ENCODE measurements at places on chromosomes 2 and 18.

DNA sequence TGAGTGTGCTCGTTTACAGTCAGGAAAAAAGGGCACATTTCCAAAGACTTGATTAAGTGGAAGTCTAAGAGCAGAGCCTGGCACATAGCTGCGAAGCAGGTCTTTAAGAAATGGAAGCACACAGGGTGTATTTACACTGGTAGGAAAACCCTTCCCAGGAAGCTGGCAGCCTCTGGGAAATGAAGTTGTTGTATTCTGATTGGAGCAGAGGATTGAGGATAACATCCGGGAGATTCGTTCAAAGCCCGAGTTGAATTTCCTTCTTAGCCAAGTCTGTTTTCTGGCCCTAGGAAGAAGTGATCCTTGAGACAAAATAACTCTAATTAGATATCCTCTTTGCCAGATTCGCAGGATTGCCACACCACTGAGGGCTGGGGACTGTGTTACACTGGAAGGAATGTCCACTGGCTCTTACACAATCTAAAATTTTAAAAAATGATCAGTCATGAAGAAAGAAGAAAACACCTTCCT, 75.9 kb downstream of the ITGB1BP1 start:
- DNase-seq, result no peak

GRCh38 chr2:43340945-43341356, 114.5 kb upstream of the ZFP36L2 start:
- DNase-seq, result no peak

GRCh38 chr18:43662657-43663056, 385.4 kb upstream of the SYT4 start:
- DNase-seq, result no peak

GRCh38 chr18:10059610-10060468, 146.0 kb downstream of the VAPA start:
- no peak for DNase-seq

DNA sequence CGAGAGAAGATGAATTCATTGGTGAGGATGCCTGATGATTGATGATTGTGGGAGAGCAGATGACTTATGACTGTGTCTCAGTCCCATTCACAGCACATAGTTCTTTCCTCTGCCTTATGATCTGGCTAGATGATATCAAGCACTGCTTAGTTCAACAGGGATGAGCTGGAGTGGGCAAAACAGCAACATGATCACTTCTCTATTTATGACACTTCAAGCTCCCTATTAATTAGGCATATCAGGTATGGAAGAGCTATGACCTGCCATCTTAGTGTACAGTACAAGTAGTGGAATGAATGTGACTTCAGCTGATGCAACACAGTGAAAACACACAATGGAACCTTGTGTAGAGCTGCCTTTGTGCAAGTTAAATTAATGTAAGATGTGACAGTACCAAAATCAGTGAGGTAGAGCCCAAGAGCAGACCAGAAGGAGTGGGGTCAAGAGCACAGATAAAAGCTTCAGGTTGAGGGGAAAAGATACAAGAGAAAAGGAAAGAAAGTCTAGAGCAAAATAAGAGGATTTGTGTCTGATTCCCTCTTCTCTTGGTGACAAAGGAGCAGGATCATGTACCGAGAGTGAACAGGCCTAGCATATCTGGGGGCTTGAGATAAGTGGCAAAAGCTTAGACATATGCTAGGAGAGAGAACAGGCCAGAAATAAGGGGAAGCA, 93.0 kb upstream of the MYO3B start:
- DNase-seq, result no peak

DNA sequence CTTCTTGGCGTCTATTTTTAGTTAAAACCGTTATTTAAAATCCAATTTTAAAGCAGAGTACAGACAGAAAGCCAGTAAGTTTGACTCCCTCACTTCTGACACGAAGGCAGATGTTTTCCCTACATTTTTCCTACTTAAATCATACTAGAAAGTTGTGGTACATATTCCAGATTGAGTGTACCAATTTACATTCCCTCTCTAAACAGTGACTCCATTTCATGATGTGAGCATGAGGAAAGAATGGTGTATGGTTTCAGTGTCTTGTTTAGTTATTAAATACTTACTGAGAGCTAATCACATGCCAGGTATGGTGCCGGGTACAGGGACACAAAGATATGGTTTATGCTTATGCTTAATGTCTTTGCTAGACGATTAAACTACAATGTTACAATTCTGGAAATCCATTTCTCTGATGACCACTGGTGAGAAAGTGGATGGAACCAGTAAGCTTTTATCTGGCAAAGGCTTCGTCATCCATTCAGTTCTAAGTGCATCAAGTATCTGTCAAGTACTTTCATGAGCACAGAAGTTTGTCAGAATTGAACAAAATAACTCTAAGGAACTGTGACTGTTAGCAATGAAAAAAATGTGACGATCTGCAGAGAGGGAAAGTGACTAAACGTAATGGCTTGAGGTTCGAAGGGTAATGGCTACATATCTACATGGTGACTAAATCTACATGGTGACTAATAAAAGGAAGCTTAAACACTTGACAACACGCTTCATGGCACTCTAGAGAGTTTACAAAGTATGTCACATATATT, 25.7 kb downstream of the MAP4K3 start:
- DNase-seq, result no peak

- DNase-seq, result no peak
Measured at GRCh38 chr2:122780251-122780650, 1024.8 kb downstream of the TSN start.

DNA sequence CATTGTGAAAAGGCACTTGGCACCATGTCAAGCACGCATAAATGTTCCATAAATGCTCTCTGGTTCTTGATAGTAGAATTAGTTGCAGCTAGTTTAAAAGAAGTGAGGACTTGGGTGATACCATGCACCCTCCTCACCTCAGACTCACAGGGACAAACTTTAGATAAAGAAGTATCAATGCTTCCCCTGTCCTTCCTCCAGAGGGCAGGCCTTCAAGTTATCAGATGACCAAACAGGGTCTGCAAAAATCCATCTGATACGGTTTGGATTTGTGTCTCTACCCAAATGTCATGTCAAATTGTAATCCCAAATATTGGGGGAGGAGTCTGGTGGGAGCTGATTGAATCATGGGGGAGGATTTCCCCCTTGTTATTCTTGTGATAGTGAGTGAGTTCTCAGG, 54.1 kb downstream of the C1QL2 start:
- no peak for DNase-seq

DNA sequence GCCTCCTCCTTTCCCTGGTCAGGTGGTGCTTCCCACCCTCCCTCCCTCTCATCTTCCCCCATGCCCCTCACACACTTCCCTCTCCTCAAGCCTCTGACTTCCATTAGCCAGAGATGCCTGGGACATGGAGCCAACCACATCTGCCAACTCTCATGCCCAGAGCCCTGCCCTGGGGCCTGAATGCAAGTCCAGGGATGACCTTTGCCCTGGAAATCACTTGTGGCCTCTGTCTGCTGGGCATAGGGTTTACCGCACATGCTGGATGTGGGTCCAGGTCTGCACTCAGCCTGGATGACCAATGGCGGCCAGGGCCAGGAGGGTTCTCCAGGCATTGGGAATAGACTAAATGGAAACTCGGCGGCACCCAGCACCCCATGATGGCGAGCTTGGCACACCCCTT, 98.9 kb downstream of the SEPTIN10 start:
- no peak for DNase-seq

DNA sequence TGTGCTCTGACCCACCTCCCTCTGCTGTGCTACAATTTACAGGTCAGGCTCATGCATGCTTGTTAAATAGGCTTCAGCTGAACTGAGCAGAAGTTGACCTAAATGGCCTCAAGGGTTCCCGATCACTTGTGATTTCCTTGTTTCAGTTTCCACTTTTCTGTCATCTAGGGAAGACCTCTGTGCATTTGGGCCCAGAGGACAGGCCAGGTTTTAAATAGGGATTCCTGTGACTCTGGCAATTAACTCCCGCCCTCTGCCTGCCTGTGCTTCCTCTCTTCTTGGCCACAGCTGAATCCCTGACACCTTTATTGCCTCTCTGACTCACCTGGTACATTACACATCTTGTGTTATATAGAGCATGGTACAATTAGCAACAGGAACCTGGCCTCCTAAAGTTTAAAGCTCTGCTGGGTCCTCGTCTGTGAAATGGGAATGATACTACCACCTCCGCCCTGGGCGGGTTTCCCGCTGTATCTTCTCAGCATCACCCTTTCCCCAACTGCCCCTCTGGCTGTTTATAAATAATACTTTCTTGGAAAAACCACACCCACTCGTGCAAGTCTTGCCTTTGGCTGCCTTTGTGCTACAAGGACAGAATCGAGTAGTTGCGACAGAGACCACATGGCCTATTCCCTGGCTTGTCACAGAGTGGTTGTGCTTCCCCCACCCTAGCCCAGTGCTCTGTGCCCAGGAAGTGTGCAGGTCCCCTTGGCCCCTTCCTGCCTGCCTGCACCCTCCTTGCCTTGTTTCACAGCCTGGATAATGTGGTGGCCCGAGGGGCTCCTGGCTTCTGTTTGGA, 7.9 kb downstream of the CABLES1 start:
- DNase-seq, result no peak

DNA sequence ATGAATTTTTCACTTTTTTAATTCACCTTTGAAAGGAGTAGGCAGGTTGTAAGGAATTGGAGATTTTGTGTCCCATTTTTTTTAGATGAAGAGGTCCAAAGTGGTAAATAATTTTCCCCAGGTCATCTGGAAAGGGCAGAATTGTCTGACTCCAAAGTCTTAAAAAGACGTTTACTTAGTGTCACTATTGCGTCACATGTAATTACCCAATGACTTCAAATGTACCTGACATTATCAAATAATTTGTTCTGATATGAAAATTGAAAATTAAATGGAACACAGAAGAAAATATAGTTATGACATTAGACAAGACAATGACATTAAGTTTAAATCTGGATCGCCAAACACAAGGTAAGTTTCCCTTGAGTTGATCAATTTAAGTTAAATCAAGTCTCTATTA, 24.2 kb upstream of the NBEAL1 start:
- DNase-seq, result no peak

DNA sequence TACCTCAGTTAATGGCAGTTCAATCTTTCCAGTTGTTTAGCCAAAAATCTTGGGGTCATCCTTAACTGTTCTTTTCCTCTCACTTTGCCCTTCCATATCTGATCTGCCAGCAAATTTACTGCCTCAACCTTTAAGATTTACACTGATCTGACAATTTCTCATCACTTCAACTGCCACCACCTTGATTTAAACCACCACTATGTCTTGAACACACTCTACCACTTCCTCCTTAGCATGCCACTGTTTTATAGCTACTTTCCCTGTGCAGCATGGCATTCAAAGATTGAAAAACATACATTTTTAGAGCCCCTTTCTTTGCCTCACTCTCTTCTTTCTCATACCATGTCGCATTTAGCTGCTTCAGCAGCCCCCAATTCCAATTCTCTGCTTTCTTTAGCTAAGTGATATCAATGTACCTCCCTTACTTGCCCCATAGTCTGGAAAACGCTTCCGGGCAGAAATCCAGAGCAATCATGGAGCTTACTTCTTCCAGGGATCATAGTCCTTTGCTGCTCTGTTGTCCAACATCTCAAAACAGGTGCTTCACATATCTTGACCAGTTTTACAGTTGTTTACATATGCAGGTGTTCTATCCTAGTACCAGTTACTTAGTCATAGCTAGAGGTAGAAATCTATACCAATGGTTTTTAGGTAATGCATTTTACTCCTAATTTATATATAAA, 10.9 kb downstream of the PGAP1 start:
- no peak for DNase-seq

DNA sequence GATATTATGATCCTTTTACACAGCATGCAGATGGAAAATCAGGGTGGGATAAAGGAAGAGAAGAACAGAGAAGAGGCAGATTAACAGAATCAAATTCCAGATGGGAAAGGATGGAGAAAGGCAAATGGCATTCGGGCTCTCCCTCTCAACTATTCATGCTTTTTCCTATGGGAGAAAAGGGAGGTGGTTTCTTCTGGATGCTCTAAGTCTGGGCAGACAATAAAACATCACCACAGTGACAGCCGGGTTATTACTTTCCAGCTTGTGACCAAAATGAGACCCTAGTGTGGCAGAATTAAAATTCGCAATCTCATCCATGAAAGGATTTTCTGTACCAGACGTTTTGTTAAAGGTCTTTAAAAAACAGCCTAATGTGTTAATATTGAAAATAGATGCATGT, 440.7 kb downstream of the RND3 start:
- no peak for DNase-seq
